ENCODE measurements at places on chromosomes 7 and 10.

GRCh38 chr7:84196084-84196503 lies 1.5 kb upstream of the SEMA3A start:
- DNase-seq, result no peak

DNA sequence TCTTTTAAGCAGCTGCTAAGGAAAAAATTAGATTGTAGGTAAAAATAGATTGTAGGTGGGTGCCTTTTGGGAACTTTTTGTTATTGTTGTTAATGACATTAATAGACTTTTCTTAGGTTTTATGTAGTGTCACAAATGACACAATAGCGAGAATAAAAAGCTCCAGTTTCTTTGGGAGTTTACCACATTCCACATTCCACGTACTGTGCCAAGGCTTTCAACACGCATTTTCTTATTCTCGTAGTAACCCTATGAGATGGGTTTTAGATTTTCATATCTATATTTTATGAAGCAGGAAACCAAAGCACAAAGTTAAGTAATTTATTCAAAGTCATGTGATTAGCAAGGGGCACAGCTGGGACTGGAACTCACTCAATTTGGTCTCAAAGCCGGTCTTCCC lies 103.8 kb downstream of the XRCC2 start:
- no peak for DNase-seq

DNA sequence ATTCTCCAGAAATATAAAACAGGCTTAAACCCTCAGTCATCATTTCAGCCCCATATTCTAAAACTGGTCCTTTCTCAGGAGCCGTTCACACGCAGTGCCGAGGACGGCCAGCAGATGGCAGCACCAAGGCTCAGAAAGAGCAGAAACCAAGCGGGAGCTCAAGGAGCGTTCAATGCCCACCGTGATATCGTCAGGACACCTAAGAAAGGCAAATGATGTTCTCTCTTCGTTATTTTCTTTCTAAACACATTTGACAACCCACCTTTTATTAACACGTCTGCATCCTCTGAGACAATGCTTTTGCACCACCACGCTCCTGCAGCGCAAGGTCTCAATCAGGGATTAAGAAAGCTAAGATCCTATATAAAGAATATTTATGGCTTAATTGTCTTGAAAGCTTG lies 45.7 kb upstream of the RBM33 start:
- DNase-seq, result peak; percentile 75

DNA sequence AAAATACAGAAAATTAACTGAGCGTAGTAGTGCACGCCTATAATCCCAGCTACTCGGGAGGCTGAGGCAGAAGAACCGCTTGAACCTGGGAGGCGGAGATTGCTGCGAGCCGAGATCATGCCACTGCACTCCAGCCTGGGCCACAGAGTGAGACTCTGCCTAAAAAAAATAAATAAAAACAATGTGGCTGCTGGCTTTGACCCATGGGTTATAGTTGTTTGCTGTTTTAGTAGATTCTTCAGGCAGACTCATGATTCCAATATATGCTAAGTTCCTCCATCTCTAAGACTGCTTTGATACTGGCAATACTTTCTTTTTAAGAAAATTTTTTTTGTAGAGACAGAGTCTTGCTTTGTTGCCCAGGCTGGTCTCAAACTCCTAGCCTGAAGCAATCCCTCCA lies 8.4 kb downstream of the OLAH start:
- no peak for DNase-seq

DNA sequence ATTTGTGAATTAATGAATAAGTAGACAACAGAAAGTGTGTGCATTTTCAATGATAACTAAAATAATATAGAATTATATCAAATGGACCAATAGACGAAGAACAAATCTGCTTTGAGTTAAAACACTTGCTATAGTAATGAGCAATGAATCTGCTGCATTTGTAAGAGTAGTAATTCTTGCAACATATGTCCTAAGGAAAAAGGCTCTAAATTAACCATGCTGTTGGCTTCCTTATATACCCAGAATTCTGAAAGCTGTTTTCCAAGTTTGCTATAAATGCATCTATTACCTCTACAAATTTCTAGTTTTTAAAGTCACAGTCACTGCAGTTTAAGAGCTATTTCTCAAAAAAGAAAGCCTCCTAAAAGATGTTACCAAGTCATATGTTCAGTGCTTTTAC lies 20.5 kb upstream of the ANLN start:
- DNase-seq, result no peak

DNA sequence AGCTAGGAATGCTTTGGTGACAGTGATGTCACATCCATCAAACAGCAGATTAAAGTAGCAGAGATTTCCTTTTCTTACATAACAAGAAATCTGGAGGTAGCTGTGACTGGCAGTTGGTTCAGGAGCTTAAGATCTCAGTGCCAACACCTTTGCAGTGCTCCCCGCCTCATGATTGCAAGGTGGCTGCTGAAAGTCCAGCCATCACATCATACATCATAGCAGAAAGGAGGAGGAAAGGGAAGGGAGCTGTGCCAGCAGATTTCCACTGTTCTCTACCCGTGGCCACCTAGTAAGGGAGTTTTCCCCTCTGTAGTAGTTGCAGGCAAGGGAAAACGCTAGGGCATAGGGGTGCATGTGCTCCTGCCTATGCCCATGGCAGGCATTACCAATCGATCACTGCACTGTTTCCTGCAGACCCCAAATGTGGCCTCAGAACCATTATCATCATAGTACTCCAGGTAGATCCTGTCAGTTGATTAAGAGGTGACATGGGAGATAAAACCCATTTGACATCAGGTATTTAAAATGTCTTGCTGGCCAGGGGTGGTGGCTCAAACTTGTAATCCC lies 57.9 kb upstream of the GTF2IRD1 start:
- DNase-seq, result no peak

DNA sequence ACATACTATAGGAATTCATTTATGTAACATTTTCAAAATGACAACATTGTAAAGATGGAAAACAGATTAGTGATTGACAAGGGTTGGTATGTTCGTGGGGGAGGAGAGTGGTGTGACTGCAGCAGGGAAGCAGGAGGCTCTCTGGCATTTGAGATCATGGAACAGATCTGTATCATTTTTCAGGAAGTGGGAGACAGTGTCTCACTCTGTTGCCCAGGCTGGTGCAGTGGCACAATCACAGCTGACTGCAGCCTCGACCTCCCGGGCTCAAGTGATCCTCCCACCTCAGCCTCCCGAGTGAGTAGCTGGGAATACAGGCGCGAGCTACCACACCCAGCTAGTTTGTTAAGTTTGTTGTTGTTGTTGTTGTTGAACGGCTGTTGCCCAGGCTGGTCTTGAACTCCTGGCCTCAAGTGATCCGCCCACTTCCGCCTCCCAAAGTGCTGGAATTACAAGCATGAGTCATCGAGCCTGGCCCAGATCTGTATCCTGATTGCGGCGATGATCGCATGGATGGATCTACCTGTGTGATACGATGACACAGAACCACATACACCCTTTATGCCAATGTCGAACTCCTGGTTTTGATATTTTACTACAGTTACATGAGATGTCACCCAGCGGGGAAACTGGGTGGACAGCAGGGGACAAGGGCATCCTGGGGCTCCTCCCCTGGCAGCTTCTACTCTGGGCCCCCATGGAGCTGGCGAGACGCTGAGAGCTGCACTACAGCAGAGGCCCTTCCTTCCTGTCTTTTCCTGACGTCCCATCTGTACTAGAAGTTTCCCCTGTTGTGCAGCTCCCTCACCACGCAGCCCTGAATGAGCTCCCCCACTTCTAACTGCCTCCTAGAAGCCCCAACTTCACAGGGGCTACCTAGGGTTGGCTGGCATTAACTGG lies 12.3 kb upstream of the CYTH3 start:
- DNase-seq, result no peak

DNA sequence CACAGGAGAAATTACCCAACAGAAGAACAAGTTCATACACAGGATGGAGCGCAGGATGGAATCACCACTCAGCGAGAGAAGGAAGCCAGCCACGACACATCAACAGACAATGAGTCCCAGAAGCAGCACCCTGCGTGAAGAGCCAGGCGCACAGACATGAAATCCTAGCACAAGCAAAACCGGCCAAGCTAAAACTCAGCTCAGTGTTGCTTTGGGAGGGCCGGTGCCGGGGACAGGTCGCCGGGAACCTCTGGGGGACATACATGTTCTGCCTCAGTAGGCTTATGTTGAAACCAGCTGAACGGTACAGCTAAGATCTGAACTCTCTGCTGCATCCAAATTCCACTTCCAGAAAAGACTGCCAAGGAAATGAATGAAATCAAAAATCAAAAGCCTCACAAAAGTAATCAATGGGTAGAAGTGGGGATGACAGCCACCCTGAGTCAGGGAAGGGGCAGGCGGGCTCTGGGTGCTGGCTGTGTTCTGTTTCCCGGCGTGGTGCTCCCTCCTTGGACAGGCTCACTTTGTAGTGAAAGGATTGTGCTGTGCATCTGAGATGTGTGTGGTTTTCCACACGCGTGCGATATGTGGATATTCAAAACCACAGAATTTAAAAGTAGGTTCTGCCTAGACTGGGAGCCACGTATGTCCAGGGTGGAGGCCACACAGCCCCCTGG lies 114.7 kb downstream of the PDGFA start:
- no peak for DNase-seq

- no peak for DNase-seq
Measured at GRCh38 chr7:79272938-79273337, 180.5 kb downstream of the MAGI2 start.

GRCh38 chr7:149422914-149423301 lies 38.0 kb downstream of the ZNF777 start:
- DNase-seq, result no peak

- no peak for DNase-seq
Measured at GRCh38 chr10:132911786-132912097, 30.6 kb downstream of the CFAP46 start.

DNA sequence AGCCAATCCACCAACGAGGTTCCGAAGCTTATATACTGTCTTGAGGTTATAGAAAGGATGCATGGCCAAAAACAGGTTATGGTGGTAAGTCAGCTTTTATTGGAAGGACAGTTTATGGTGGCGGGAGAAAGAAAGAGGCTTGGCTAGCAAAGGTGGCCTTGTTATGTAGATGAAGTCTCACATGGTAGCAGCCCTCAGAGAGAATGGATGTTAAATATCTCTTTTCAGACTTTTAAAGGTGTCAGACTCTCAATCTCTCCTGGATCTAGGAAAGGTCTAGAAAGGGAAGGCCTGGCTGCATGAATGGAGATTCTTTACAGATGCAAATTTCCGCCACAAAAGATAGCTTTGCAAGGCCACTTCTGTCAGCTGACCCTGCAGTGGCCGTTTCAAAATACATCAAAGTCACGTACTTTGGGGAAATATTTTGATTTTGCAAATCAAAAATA lies 333.8 kb downstream of the GALNT17 start:
- no peak for DNase-seq

GRCh38 chr7:30751696-30752273 lies at the start of gene INMT:
TSS of gene INMT (plus strand) at chr7:30752135. CDS start at chr7:30752151, 16 bp downstream.
- DNase-seq, result no peak

DNA sequence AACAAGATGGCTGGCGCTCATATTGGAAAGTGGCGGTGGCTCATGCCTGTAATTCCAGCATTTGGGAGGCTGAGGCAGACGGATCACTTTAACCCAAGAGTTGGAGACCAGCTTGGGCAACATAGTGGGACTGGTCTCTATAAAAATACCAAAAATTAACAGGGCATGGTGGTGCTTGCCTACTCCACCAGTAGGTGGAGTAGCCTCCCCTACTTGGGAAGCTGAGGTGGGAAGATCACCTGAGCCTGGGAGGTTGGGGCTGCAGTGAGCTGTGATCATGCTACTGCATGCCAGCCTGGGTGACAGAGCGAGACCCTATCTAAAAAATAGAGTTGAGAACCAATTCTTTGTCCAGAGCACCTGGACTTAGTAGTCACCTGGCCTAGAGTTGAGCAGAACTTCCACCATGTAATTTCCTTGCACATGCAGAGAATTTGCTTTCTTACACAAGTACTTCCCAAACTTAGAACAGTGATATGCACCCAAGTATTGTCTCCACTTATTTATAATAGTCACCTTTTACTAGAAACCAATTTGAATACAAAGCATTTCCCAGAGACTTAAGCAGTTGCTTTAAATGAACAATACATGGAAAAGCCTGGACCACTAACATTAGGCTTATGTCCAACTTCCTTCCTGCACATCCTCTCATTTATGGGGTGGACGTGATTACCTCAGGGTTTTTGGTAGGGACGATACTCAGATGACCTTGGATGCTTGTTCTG lies 15.9 kb downstream of the LAMB4 start:
- DNase-seq, result no peak

DNA sequence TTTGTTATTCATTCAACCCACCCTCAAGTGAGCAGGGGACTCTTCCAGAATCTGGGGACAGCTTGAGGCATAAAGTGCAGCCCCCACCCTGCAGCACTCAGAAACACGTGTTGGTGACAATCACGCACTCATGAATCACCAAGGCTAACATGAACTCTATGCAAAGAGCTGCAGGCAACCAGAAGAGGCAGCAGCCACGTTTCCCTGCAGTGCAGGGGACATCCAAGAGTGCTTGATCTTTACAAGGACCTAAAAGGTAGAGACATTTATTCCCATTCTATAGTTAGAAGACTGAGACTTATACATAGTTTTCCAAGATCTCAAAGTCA lies 135.2 kb upstream of the GDF10 start:
- no peak for DNase-seq

- peak; percentile 51 for DNase-seq
Measured at GRCh38 chr10:43202657-43203447, 64.0 kb downstream of the RASGEF1A start.

All from CD4-positive, alpha-beta T cell treated with Interleukin-12 subunit alpha and Interleukin-12 subunit beta, for 1 hour (primary cell).